ENCODE measurements at places on chromosomes 12 and 14. TPM values are rescaled to one million over a fixed set of nuclear protein-coding genes. Genes with fewer than 3 reads are reported as not detected.

Gene GLT1D1
- 0.38 TPM for total RNA-seq

Gene KRT83
- total RNA-seq, result not detected

Gene CYP27B1
- total RNA-seq, result 0.44 TPM

Gene SERPINA10
- not detected for total RNA-seq

- no peak for DNase-seq
Observed at GRCh38 chr14:99590746-99591555, 13.1 kb downstream of the CCDC85C start.

- no peak for DNase-seq
Observed at GRCh38 chr14:35929186-35929585, 103.0 kb downstream of the BRMS1L start.

DNA sequence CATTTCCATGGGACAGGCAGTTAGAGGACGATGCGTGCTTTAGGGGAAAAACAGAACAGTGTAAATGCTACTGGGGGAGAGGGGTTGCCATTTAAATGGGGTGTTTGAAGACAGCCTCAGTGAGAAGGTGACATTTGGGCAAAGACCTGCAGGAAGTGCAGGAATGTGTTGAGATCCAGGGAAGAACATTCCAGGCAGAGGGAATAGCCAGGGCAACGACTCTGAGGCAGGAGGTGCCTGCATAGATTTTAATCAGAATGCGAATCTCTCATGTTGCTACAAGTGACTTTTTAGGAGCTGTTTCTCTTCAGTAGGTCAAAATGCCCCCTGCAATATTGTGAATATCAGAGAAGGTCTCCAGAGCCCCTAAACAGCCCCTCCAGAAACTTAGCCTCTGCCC lies 7.6 kb upstream of the SCARB1 start:
- no peak for DNase-seq

DNA sequence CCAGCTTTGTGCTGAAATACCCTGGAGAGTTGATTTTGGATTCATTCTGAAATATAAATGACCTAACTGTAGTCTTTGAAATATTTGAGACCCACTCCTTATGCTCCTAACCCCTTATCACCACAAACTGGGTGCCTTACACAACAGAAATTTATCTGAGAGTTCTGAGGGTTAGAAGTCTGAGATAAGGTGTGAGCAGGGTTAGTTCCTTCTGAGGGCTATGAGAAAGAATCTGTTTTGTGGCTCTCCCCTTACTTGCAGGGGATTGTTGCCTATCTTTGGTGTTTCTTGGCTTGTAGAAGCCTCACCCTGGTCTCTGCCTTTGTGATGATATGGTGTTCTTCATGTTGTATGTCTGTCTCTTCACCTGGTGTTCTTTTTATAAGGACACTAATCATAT lies 91.7 kb downstream of the DERA start:
- DNase-seq, result no peak
